ENCODE measurements at places on chromosomes 1 and 21.
A peak's percentile ranks its signal among the peaks of the same experiment; 100 is the strongest.

DNA sequence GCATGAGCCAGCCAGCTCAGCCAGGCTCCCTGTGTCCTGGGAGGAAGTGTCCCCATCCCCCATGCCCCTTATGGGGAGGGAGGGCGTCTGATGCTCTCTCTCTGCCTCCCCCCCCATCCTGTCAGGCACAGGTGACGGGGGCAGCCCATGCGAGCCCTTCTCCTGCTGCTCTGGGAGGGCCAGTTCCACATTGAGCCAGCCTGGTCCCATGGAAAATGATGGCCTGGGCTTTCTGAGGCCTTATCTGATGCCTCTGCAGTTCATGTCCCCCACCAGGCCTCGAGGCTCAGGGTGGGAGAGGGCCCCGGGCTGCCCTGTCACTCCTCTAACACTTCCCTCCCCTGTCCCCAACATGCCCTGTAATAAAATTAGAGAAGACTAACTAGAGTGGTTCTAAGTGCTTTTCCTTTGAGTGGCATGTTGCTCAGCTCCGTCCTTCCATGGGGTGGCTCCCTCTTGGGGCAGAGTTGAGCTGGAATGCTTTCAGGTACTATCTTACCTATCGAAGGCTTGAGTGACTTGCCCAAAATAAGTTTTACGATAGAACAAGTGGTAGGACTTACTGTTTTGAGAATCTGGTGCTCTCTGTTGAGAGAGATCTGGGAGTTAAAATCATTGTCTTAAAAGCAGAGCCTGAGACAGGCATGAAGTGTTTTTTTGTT, 1.8 kb upstream of the MTFR1L start:
- no peak for DNase-seq

- no peak for DNase-seq
These were observed at the start of gene HSPB7 for GRCh38 chr1:16017461-16018303. TSS of gene HSPB7 (minus strand) at chr1:16018043. CDS start at chr1:16017963, 80 bp downstream.

- DNase-seq, result no peak
These were observed 433.0 kb upstream of the RUNX1 start for GRCh38 chr21:35482096-35482495.

- DNase-seq, result no peak
These were observed 359.4 kb upstream of the ADAMTS5 start for GRCh38 chr21:27326301-27326700.

DNA sequence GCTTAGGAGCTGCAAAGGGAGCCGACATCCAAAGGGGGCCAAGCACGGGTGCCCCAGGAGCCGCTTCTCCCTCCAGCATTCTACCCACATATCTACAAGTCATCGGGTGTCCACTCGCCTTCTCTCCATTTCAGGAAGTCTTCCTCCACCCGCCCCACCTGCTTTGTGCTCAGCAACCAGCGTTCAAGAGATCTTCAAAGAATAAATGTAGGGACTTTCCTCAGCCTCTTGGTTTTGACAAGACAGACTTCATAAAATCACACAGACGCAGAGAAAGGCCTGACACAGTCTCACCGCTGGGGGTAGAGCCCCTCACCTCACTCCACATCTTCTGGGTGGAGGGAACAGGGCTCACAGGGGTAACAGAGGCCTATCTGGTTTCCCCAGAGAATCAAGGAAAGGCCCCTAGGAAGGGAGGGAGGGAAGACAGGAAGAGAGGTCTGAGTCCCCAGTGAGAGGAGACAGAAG, 49.5 kb downstream of the SSBP3 start:
- peak; percentile 33 for DNase-seq

- DNase-seq, result no peak
These were observed 5.3 kb downstream of the DVL1 start for GRCh38 chr1:1343811-1344421.

- no peak for DNase-seq
These were observed 681.5 kb downstream of the MATN1 start for GRCh38 chr1:30041741-30042437.

- no peak for DNase-seq
These were observed 2.1 kb upstream of the PM20D1 start for GRCh38 chr1:205851993-205852392.

DNA sequence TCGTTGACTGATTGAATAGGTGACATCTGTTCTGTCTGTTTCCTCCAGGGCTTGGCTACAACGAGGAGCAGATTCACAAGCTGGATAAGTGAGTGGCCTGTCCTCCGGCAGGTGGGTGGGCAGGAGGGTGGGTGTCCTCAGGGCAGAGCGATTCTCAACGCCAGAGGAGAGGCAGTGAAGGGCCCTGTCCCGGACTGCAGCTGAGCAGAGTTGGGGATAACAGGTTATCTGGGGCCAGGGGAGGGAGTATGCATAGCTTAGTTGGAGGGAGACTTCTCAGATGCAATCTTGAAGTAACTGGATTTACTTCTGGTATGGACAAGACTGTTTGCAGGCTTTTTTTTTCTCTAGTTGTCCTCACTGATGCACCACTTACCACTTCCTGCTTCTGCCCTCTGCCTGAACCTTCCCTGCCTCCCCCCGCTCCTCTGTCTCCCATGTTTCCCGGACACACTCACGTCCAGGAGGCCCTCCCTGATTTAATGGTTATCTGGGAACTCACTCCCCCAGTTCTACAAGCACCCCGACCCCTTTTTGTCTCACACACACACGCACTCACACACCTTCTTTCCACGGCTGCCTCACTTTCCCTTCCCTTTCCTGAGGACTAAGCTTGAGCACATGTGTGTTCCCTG, 16.4 kb upstream of the RASSF5 start:
- DNase-seq, result no peak

GRCh38 chr1:183480971-183481441, 8.7 kb downstream of the SMG7 start:
- DNase-seq, result no peak

- DNase-seq, result no peak
These were observed 25.9 kb upstream of the ACTL8 start for GRCh38 chr1:17729248-17729647.

GRCh38 chr1:41780322-41780721, 138.4 kb downstream of the HIVEP3 start:
- no peak for DNase-seq

- DNase-seq, result no peak
These were observed 1.7 kb upstream of the BMP8A start for GRCh38 chr1:39489567-39490239.

- DNase-seq, result no peak
These were observed 42.7 kb upstream of the GLIS1 start for GRCh38 chr1:53781654-53782053.

GRCh38 chr21:37165586-37165985, 92.5 kb downstream of the TTC3 start:
- no peak for DNase-seq

- no peak for DNase-seq
These were observed 8.9 kb downstream of the SIPA1L2 start for GRCh38 chr1:232621050-232621449.

- no peak for DNase-seq
These were observed 1.7 kb downstream of the ASPM start for GRCh38 chr1:197144570-197145325.

GRCh38 chr1:170395149-170395548, 136.8 kb upstream of the GORAB start:
- DNase-seq, result no peak

- DNase-seq, result no peak
These were observed 9.9 kb downstream of the CDKN2C start for GRCh38 chr1:50979937-50980336.

All from GM12892 (cell line).